ENCODE measurements at places on chromosomes 5 and 9.
A peak's percentile ranks its signal among the peaks of the same experiment; 100 is the strongest.

DNA sequence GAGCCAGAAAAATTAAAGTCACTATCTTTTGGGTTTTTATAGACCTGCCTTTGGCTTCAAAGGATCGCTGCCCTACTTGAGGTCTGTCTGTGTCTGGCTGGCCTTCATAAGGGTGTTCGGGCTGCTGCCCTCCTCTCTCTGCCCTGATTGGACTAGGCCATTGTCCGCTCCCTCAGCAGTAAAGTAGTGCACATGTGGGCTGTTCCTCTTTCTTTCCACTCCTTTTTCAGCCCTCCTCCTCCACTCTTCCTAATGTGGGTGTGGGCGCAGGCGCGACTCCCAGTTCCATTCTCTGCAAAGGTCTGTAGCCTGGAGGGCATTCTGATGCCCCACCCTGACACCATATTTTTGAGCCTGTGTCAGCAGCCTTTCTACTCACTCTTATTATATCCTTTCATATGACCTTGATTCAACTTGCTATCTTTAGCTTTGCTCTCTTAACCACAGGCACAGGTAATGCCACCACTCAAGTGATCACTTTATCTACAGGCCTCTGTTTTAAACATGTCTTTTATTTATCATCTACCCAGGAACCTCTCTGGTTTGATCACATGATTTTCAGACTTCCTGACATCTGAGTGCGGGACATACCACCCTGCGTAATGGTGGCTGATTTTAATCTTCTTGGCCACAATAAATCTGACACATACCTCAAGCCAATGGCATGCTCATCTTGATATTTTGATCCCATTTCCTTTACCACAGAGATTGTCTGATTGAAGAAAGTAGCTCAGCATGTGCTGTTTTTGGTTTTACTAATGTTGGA lies 144.5 kb downstream of the AOPEP start:
- DNase-seq = no peak

GRCh38 chr5:135456238-135457099 lies 4.3 kb upstream of the TIFAB start:
- DNase-seq = peak; percentile 73

DNA sequence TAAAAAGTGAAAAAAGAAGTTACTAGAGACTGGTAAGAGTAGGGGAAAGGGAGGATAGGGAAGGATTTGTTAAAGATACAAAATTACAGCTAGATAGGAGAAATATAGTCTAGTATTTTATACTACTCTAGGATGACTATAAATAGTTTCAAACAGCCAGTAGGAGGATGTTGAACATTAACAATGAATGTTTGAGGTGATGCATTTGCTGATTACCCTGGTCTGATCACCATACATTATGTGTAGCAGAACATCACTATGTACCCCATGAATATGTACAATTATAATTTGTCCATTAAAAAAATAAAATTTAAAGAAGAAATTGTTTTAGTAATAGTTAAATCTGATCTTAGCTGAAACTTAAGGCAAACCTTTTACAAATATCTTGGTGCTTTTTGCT lies 302.6 kb downstream of the ARHGAP26 start:
- no peak for DNase-seq

DNA sequence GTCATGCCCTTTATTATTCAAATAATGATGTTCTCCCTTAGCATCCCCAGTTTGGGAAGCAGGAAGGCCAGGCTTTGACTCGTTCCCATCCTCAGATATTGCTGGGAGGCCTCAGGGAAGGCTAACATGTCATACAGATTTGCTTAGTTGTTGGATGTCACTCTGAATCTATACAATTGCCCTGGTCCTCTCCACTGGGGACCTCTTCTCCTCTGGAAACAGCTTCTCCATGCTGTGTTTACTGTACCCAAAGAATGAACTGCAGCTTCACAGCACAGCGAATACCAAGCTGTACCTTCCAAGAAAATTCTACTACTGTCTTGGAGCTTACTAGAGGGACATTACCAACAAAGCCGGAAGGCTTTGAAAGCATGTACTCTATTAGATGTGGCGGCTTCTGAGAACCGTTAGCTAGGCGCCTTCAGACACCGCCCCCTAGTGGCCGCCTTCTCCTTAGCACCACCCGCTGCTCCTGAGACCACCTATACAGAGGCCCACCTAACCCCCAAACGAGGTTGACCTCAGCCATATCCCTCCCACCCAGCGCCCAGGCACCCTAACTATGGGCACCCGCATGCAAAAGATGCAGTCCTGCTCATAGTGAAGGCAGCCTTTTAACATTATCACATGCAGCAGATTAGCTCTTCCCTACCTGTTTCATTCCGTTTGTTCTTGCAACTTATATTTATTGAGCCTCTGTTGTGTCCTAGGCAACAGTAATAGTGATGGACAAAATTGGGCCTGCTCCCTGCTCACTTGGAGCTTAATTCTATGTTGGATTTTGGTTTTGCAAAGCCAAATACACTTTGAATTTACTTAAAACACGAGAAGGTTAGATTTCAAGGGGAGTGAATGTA lies 34.9 kb upstream of the FOXI1 start:
- peak; percentile 34 for DNase-seq

GRCh38 chr5:60101573-60101972 lies 208.0 kb upstream of the PDE4D start:
- DNase-seq = no peak

GRCh38 chr5:160469156-160470144 lies 47.8 kb downstream of the PTTG1 start:
- DNase-seq = no peak

GRCh38 chr5:66718374-66719002 lies 122.3 kb downstream of the MAST4 start:
- no peak for DNase-seq

GRCh38 chr9:130167927-130168326 lies 4.3 kb upstream of the NCS1 start:
- DNase-seq = no peak

DNA sequence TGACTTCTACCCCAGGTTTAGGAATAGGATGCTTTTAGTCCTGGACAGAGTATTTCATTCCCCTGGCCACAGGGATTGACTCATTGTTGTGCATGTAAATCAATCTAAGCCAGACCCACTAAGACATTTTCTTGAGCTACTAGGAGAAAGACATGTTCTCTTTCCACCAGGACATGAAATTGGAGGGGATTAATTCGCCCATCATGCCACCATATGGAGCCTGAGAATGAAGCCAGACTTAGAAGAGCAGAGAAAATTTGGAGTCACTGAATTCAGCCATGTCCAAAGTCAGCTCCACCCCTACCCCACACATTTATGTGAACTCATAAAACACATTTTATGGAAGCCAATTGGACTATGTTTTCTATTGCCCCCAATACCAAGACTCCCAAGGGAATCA lies 322.5 kb downstream of the NFIB start:
- DNase-seq = no peak

DNA sequence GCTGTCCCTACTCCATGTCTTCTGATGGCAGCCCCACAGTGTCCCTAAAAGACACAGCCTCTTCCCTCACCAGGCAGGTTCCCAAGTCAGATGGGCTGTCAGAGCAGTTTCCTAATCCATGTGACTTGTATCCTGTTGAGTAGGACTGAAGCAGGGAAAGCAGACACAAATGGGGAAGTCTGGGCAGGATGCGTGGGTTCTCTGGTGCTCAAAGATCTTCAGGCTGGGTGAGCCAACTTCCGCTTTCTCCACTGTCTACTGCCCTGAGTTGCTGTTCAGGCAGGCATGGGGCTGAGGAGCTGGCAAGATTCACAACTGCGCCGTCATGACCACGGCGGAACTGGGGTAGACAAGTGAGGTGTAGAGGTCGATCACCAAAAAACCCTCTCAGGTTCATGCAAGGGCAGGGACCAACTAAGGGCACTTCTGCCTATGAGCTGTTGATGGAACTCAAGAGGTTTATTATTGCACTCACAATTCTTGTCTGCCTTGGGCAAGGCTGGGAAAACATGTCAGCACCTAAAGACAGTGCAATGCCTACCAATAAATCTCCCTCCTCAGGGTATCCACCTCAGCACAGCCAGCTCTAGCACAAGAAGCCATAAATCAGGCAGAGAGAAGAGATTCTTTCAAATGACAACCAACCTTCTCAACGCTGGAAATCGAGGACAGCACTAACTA lies 83.4 kb downstream of the RAPGEF1 start:
- no peak for DNase-seq

- no peak for DNase-seq
These were observed 14.2 kb downstream of the SLC12A2 start for GRCh38 chr5:128097781-128098180.

GRCh38 chr5:170436335-170436734 lies 47.2 kb upstream of the KCNMB1 start:
- DNase-seq = no peak

- DNase-seq = no peak
These were observed 95.3 kb upstream of the IER5L start for GRCh38 chr9:129273136-129273895.

- no peak for DNase-seq
These were observed 40.4 kb downstream of the GLIS3 start for GRCh38 chr9:4259489-4259888.

GRCh38 chr5:103724271-103724670 lies 161.7 kb upstream of the NUDT12 start:
- DNase-seq = no peak

- no peak for DNase-seq
These were observed 26.4 kb downstream of the ZNF366 start for GRCh38 chr5:72480841-72481240.

- DNase-seq = no peak
These were observed 1.3 kb upstream of the PARP8 start for GRCh38 chr5:50665091-50665490.

GRCh38 chr9:130849356-130849755 lies 14.3 kb downstream of the ABL1 start:
- no peak for DNase-seq

DNA sequence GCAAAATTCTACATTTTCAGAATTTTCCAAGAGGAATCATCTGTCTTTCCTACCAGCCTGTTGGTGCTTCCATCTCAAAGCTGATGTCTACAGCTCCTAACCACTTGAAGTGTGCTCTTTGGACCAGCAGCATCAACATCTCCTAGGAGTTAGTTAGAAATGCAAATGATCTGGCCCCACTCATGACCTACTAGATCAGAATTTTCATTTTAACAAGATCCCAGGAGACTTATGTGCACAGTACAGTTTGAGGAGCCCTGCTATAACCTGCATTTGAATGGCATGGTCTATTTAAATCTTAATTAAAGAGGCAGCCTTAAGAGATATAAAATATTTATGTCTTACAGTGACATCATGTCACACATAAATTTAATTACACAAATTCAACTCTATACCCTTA lies 33.8 kb downstream of the ITK start:
- DNase-seq = no peak

- DNase-seq = no peak
These were observed 104.6 kb downstream of the INSYN2B start for GRCh38 chr5:169875731-169876130.

GRCh38 chr5:149824120-149824519 lies 94.0 kb downstream of the PPARGC1B start:
- no peak for DNase-seq

DNA sequence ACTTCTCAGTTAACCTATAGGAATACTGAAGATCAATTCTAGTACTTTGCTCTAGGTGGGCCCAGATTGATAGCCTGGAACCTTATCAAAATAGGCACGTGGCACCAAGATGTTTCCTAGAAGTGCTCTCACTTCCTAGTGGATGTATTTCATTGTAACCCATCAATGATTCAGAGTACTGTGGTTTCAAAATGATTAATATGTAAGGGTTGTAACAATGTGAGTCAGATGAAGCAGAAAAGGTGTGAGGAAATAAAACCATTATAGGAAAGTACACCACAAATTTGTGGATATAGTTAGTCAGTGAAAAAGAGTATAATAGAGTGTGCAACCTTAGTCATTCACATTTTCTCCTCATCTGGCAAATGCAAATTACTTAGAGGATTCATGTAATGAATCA lies 177.3 kb upstream of the FST start:
- DNase-seq = no peak

GRCh38 chr5:34669931-34670516 lies 13.9 kb downstream of the RAI14 start:
- no peak for DNase-seq

GRCh38 chr9:74499770-74500583 lies 2.8 kb downstream of the RORB start:
- no peak for DNase-seq

GRCh38 chr5:176741561-176742211 lies 68.7 kb upstream of the UNC5A start:
- DNase-seq = no peak

GRCh38 chr5:53261245-53261644 lies 151.7 kb upstream of the MOCS2 start:
- no peak for DNase-seq

- no peak for DNase-seq
These were observed 63.8 kb downstream of the PBX3 start for GRCh38 chr9:125811002-125811401.

- no peak for DNase-seq
These were observed 64.8 kb upstream of the SLC1A1 start for GRCh38 chr9:4425319-4426045.

- DNase-seq = no peak
These were observed 41.8 kb upstream of the FCN2 start for GRCh38 chr9:134838651-134839454.

DNA sequence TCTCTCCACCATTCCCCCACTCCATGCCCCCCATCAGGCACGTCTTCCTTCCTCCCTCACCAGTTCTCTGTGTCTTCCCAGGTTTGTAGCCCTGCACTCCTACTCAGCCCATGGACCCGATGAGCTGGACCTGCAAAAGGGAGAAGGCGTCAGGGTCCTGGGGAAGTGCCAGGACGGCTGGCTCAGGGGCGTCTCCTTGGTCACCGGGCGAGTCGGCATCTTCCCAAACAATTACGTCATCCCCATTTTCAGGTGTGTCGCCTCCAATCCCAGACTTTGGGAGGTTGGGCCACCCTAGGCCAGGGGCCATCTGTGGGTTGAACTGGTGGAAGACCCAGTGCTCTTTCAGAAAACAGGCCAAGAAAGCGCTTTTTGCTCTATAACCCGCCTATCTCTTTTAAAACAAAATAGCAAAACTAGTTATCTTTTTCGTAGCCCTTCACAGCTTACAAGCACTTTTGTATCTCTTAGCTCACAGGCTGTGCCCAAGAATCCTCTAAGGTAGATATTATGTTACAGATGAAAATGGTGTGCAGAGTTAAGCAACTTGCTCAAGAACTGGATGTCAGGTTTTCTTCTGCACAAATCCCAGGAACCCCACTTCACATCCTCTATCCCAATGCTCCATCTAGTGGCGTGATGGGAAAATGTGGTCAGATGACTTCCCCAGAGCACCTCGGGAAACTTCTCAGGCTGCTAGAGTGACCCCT lies 56.2 kb downstream of the PLAC8L1 start:
- DNase-seq = peak; percentile 55

GRCh38 chr9:13762209-13762608 lies 482.7 kb upstream of the MPDZ start:
- no peak for DNase-seq

DNA sequence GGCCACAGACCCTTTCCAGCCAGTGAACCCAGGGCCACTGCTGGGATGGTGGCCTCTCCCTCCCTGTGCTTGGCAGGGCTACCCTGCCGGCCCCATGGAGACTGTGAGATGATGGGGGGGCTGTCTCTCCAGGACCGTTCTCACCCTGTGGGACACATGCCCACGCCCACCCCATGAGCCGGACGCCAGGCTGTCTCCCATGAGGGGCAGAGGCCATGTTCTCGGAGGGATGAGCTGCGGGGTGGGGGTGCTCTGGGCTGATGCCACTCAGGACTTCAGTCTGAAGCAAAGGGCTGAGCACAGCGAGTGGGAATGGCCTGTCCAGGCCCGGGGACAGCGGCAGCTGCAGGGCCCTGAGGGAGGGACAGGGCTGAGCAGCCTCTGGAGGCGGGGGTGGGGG lies 88.9 kb downstream of the KCNT1 start:
- DNase-seq = no peak
